ENCODE measurements at places on chromosomes 2 and 18. TPM values are rescaled to one million over a fixed set of nuclear protein-coding genes. Genes with fewer than 3 reads are reported as not detected.

- no peaks in the 10 kb centered on the region for H3K27me3 ChIP-seq
- no peak overlapping the region for H3K27ac ChIP-seq
- no peaks in the 10 kb centered on the region for H3K4me1 ChIP-seq
Measured at GRCh38 chr2:107801498-107801897, 25.2 kb upstream of the RGPD4 start.

DNA sequence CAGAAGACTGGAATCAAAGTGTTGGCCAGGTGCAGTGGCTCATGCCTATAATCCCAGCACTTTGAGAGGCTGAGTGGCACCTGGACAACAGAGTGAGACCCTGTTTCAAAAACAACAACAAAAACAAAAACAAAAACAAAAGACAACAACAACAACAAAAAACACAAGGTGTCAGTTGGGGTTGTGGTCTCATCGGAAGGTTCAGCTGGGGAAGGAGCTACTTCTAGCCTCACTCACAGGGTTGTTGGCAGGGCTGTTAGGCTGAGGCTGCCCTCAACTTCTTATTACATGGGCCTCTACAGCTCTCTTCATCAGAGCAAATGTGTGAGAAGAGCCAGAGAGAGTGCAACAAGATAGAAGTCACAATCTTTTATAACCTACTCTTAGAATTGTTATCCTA lies 34.6 kb upstream of the CAB39 start:
- H3K36me3 ChIP-seq: no peaks in the 10 kb centered on the region
- DNase-seq: no peak
- no peaks in the 10 kb centered on the region for H3K27me3 ChIP-seq
- H3K4me1 ChIP-seq: no peaks in the 10 kb centered on the region

- H3K4me3 ChIP-seq: no peak overlapping the region
- H3K27ac ChIP-seq: peak overlapping the region; percentile 70
- no peaks in the 10 kb centered on the region for H3K36me3 ChIP-seq
- no peak for DNase-seq
- no peaks in the 10 kb centered on the region for H3K27me3 ChIP-seq
- peaks cover 14% of the 10 kb centered on the region for H3K4me1 ChIP-seq
Measured at GRCh38 chr2:102051692-102052277, 60.0 kb downstream of the IL1R2 start.

DNA sequence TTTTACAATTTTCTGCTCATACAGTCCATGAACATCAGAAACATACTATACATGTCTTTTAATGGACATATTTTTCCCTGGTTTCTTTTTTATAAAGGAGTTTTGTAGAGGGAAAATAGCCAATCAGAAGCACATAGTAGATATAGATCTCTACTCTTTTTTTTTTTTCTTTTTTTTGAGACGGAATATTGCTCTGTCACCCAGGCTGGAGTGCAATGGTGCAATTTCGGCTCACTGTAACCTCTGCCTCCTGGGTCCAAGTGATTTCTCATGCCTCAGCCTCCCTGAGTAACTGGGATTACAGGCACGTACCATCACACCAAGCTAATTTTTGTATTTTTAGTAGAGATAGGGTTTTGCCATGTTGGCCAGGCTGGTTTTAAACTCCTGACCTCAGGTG lies 83.2 kb upstream of the MGAT5 start:
- no peaks in the 10 kb centered on the region for H3K4me1 ChIP-seq
- DNase-seq: no peak

DNA sequence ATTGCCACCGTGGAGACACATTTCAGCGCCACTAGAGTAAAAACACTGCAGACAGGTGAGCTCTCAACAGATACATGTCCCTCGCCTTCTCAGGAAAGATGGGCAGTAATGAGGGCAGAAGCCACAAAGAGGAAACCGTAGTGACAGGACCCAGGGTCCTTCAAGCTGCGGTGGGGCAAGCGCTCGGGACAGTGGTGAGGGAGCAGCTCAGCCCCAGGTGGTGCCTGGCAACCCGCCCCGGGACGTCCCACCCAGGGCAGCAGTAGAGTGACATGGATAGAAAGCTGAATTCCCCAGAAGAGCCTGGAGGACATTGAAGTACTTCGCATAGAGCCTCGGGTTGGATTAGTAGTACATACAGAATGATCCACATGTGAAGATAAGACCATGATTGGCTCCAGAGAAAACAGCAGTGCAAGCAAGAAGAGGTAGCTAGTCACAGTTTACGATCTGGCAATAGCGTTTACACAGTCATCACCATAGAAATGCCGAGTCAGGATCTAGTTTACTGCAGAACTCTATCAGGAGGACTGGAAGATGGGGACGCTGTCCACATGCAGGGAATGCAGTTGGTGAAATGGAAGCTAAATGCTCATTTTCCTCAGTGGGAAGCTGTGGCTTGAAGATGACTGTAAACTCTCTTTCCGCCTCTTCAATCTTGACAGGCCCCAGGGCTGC lies 37.4 kb upstream of the ALPP start:
- H3K4me1 ChIP-seq: no peaks in the 10 kb centered on the region
- H3K36me3 ChIP-seq: no peaks in the 10 kb centered on the region
- no peak overlapping the region for H3K27ac ChIP-seq
- H3K27me3 ChIP-seq: no peaks in the 10 kb centered on the region
- DNase-seq: no peak
- no peak overlapping the region for H3K4me3 ChIP-seq

DNA sequence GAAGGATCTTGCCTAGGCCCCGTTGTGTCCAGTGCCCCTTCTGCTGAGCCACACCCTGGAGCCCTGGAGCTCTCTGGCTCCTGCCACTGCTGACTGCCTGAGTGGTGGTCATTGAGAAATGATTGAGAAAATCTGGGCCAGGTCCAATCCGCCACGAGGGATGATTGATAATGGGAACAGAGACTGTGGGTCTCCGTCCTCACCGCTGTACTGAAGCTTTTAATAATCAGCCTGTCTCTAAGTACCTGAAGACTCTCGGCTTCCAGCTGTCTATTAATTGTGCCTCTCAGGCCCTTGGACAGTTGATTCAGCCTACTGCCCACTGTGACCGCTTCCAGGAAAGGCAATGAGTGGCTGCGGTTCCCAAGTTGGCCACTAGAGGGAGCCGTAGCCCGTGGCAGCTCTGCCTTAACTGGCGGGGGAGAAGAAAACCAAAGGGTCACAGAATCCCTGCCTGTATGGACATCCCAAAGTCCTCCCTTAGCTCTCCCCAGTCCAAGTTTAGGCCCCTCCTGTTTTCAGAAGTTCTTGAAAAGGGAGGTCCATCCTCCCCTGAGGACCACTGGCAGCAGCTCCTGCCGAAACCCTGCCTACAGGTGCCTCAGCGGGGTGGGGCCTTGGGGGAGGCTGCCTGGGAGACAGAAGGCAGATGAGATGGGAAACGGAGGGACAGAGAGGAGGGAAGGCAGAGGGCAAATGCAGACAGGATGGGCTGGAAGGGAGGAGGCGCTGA lies 213.6 kb downstream of the TNS1 start:
- peak overlapping the region; percentile 16 for H3K27ac ChIP-seq
- no peaks in the 10 kb centered on the region for H3K36me3 ChIP-seq
- no peaks in the 10 kb centered on the region for H3K4me1 ChIP-seq
- no peaks in the 10 kb centered on the region for H3K27me3 ChIP-seq

- H3K4me3 ChIP-seq: peak within 1 kb of the TSS; percentile 82
- no peaks in the 10 kb centered on the region for H3K27me3 ChIP-seq
- peak; percentile 68 for DNase-seq
Measured at GRCh38 chr18:23134780-23135549, at the start of gene CABLES1. TSS of gene CABLES1 (plus strand) at chr18:23135485. CDS start at chr18:23135763, 278 bp downstream.

GDF7 gene
- total RNA-seq: 9.2 TPM
